ENCODE measurements at places on chromosomes 16 and 17.

- H3K27me3 ChIP-seq: no peaks in the 10 kb centered on the region
- no peak for DNase-seq
- no peak overlapping the region for H3K27ac ChIP-seq
- H3K36me3 ChIP-seq: no peaks in the 10 kb centered on the region
- H3K4me1 ChIP-seq: no peaks in the 10 kb centered on the region
- no peak overlapping the region for H3K4me3 ChIP-seq
Measured at GRCh38 chr17:54760836-54761235, 139.8 kb upstream of the TOM1L1 start.

DNA sequence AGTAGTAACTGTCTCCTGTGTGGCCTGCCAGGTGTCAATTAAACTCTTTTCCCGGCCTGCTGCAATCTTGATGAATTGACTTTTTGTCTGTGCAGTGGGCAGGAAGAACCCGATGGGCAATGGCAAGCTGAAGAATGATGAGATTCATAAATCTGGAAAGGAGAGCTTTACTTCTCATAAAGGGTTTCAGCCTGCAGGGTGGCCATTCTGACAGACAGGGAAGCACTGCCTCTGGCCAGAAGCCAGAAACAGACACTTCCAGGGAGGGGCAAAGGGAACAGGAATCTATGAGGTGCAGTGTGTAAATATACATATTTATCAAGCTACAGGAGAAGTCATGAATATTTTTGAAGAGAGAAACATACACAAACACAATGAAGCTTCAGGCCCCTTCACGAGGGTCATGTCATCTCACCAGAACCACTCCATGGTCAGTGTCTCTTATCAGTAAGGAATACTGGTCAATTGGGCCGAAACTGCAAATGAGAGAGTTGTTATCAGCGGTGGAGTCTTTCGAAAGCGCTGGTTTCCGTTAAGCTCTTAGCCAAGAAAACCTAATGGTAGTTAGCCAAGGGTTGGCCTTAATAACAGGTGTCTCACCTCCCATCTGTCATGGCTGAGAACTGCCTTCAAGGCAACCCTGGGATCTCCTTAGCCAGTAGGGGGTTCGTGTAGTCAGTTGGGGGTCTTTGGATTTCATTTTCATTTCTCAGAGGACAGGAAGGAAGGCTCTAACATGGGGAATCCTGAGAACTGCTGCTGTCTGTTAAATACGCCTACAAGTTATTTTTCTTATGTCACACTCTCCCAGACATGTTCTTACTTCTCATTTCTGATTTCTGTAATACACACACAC, 1.2 kb upstream of the NARF start:
- no peaks in the 10 kb centered on the region for H3K4me1 ChIP-seq
- H3K27ac ChIP-seq: peak overlapping the region; percentile 99
- peaks cover 3% of the 10 kb centered on the region for H3K36me3 ChIP-seq
- no peaks in the 10 kb centered on the region for H3K27me3 ChIP-seq
- H3K4me3 ChIP-seq: peak overlapping the region; percentile 59
- no peak for DNase-seq

GRCh38 chr17:77374170-77374936, 233.6 kb downstream of the SEC14L1 start:
- no peaks in the 10 kb centered on the region for H3K36me3 ChIP-seq
- H3K4me1 ChIP-seq: peaks cover 59% of the 10 kb centered on the region
- peak overlapping the region; percentile 58 for H3K4me3 ChIP-seq
- peak overlapping the region; percentile 83 for H3K27ac ChIP-seq

DNA sequence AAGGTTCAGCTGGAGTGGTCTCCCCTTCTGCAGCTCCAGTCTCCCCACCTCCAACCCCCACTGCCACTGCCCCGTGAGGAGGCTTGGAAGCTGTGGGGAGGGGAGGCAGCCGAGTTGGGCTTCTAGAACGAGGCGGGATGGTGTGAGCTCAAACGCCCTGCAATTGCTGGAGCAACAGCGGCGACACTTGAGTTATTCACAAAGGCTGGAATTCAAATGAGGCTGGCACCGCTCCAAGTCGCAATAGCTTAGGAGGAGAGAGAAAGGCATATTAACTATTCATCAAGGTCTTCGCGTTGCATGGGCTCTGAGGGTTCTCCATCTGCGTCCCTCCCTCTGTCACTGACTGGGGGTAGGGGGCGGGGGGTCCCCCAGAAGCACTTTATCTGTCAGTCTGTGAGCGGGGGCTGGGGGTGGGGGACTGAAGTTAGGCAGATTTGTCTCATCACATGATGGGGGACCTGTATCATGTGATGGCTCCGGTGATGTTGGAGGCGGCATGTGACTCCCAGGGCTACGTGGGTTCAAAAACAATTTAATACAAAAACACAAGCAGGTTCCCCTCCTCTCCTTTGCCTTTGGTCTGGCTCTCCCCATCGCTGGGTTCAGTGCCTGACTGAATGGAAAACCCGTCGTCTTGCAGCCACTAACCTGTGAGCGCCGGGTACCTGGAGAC, 70.5 kb downstream of the RBBP6 start:
- no peaks in the 10 kb centered on the region for H3K27me3 ChIP-seq
- H3K4me3 ChIP-seq: no peak overlapping the region
- no peak for DNase-seq
- peaks cover 1% of the 10 kb centered on the region for H3K4me1 ChIP-seq

- DNase-seq: no peak
- no peak overlapping the region for H3K4me3 ChIP-seq
- H3K27me3 ChIP-seq: no peaks in the 10 kb centered on the region
- no peaks in the 10 kb centered on the region for H3K4me1 ChIP-seq
Measured at GRCh38 chr17:9956474-9957131, 51.5 kb upstream of the RCVRN start.

- no peaks in the 10 kb centered on the region for H3K36me3 ChIP-seq
- H3K4me1 ChIP-seq: peaks cover 41% of the 10 kb centered on the region
- peaks cover 4% of the 10 kb centered on the region for H3K27me3 ChIP-seq
Measured at GRCh38 chr16:4316864-4317531, 1.1 kb downstream of the GLIS2 start.

- no peak overlapping the region for H3K27ac ChIP-seq
- no peaks in the 10 kb centered on the region for H3K36me3 ChIP-seq
- no peak overlapping the region for H3K4me3 ChIP-seq
Measured at GRCh38 chr16:90061437-90061836, 15.7 kb downstream of the PRDM7 start.

DNA sequence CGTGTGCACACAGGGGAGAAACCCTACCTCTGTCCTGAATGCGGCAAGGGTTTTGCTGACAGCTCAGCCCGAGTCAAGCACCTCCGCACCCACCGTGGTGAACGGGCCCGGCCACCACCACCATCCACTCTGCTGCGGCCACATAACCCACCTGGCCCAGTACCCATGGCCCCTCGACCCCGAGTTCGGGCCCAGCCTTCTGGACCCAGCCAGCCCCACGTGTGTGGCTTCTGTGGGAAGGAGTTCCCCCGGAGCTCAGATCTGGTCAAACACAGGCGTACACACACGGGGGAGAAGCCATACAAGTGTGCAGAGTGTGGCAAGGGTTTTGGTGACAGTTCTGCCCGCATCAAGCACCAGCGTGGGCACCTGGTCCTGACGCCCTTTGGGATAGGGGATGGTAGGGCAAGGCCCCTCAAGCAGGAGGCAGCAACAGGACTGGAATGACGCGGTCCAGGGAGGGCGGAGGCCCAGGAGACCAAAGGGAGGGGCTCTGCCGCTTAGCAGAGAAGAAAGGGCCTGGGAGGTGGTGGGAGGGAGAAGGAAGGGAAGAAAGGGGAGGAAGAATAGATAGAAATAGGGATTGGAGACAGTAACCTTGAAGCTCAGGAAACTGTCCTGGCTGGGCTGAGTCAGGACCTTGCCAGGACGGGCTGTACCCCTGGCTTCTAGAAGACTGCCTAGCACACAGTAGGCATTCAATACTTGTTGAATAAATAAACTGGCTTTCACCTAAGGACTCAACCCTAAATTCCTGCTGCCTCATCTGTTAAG, 3.6 kb downstream of the ZNF48 start:
- H3K4me1 ChIP-seq: peaks cover 37% of the 10 kb centered on the region
- DNase-seq: no peak
- H3K4me3 ChIP-seq: no peak overlapping the region
- H3K27ac ChIP-seq: no peak overlapping the region
- H3K27me3 ChIP-seq: no peaks in the 10 kb centered on the region
- no peaks in the 10 kb centered on the region for H3K36me3 ChIP-seq

Measured in liver (tissue), 10 donors.